ENCODE measurements at places on chromosomes 16 and 17.

- H3K27me3 ChIP-seq, result peaks cover 63% of the 10 kb centered on the region
- H3K4me1 ChIP-seq, result peaks cover 37% of the 10 kb centered on the region
- no peaks in the 10 kb centered on the region for H3K36me3 ChIP-seq
- DNase-seq, result peak; percentile 83
These were observed at the start of gene HOXB7 for GRCh38 chr17:48610282-48611211. HOXB7 (minus strand) TSS chr17:48611017; CDS start chr17:48610918, 99 bp downstream.

GRCh38 chr17:30165960-30166359, 49.3 kb downstream of the NSRP1 start:
- peaks cover 11% of the 10 kb centered on the region for H3K4me1 ChIP-seq
- H3K27me3 ChIP-seq, result no peaks in the 10 kb centered on the region
- H3K36me3 ChIP-seq, result peaks cover 21% of the 10 kb centered on the region
- H3K4me3 ChIP-seq, result no peak overlapping the region
- no peak overlapping the region for H3K27ac ChIP-seq

GRCh38 chr16:84603140-84603816, 14.6 kb downstream of the COTL1 start:
- peak overlapping the region; percentile 86 for H3K27ac ChIP-seq
- peak; percentile 70 for DNase-seq
- peaks cover 34% of the 10 kb centered on the region for H3K36me3 ChIP-seq
- peak overlapping the region; percentile 47 for H3K4me3 ChIP-seq

DNA sequence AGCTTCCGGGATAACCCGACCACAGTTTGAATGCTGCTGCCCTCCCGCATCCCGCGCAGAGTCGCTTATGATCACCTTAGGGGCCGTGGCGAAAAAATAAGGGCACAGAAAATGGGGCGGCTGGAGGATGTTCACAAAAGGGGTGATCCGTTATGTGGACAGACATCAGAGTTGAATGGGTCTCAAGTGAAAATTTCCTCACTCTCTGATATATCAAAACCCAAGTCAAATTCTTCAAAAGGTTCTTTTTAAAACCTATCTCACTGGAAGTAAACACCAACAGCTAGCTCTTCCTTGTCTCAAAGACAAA, 400 bp upstream of the CEP112 start:
- peak overlapping the region; percentile 77 for H3K4me3 ChIP-seq
- no peaks in the 10 kb centered on the region for H3K27me3 ChIP-seq
- H3K27ac ChIP-seq, result peak overlapping the region; percentile 60
- H3K36me3 ChIP-seq, result peaks cover 2% of the 10 kb centered on the region
- H3K4me1 ChIP-seq, result peaks cover 13% of the 10 kb centered on the region

DNA sequence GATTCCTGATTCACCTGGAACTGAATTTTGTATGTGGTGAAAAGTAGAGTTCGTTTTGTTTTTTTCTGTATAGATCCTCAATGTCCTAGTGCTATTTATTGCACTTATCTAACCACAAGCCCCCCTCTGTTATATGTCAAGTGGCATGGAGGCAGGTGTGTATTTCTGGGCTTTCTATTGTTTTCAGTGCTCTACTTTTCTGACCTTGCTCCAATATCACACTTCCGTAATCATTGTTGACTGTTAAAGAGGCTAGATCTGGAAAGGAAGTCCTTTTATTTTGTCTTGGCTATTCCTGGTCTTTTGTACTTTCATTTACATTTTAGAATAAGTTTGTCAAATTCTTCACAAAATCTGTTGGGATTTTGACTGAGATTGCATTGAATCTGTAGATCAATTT, 26.8 kb upstream of the FBXO47 start:
- H3K36me3 ChIP-seq, result no peaks in the 10 kb centered on the region
- H3K4me3 ChIP-seq, result no peak overlapping the region
- H3K4me1 ChIP-seq, result no peaks in the 10 kb centered on the region
- DNase-seq, result no peak
- no peaks in the 10 kb centered on the region for H3K27me3 ChIP-seq

DNA sequence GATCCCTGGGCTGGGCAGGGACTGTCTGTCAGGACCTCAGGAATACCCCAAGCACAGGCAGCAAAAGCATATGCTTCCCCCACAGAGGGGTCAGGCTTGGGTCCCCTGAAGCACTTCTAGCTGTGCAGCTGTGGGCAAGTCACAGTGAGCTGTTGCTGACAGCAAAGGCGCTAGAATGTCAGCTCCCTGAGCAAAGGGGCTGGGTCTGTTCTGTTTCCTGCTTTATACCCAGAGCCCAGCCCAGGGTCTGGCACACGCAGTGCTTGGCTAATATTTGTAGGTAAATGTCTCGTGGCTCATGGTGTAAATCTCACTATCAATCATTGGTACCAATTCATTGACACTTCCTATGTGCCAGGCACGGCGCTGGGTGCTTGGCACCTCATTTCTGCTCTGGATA, 16.6 kb upstream of the MPRIP start:
- no peaks in the 10 kb centered on the region for H3K27me3 ChIP-seq
- no peaks in the 10 kb centered on the region for H3K4me1 ChIP-seq
- no peak for DNase-seq
- no peaks in the 10 kb centered on the region for H3K36me3 ChIP-seq
- no peak overlapping the region for H3K4me3 ChIP-seq
- H3K27ac ChIP-seq, result no peak overlapping the region

GRCh38 chr17:70609566-70609965, 440.2 kb downstream of the KCNJ2 start:
- H3K27ac ChIP-seq, result no peak overlapping the region
- DNase-seq, result no peak
- no peaks in the 10 kb centered on the region for H3K36me3 ChIP-seq
- no peak overlapping the region for H3K4me3 ChIP-seq
- no peaks in the 10 kb centered on the region for H3K4me1 ChIP-seq

DNA sequence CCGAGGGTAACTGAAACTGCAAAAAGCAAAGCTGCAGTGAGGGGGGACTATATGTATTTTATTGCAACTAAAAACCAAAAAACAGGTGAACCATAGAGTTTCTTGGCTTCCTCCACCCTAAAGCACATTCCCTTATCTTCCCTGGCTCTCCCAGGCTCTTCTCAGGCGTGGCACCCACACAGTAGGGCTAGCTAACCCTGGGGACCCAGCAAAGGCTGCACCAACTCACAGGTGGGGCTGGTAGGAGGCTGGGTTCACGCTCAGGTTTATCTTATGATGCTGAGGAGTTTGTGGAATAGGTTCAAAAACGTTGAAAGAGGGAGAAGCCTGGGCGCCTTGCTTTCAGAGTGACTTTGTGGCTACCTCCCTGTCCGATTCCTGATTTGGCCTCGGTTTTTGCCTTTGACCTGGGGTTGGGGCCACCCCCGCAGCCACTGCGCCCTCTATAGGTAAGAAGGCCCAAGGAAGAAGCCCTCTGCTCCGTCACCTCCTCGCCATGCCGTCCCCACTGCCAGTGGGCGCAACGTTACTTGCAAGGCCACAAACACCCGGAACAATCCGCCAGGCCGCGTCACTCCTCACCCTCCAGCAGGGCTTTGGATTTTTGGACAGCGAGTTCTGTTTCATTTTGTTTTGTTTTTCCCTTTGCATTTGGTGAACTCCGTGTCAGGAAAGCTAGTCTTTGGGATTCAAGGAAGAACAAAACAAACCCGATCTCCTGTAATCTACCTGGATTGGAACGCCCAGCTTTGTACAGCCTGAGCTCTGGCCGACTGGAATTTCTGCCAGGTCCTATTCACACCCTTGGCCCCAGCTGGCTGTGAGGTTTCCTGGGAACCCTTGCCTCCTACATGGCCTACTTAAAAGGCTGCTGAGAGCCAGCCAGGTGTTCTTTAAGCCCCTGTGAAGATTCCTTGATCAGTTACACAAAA, 60.8 kb downstream of the TBC1D16 start:
- no peak overlapping the region for H3K4me3 ChIP-seq
- H3K4me1 ChIP-seq, result no peaks in the 10 kb centered on the region
- no peak overlapping the region for H3K27ac ChIP-seq
- H3K27me3 ChIP-seq, result no peaks in the 10 kb centered on the region
- peak; percentile 25 for DNase-seq

GRCh38 chr17:68782789-68783188, 172.4 kb downstream of the ABCA8 start:
- no peak for DNase-seq
- H3K27me3 ChIP-seq, result peaks cover 6% of the 10 kb centered on the region
- no peaks in the 10 kb centered on the region for H3K4me1 ChIP-seq
- no peak overlapping the region for H3K4me3 ChIP-seq
- H3K36me3 ChIP-seq, result no peaks in the 10 kb centered on the region

DNA sequence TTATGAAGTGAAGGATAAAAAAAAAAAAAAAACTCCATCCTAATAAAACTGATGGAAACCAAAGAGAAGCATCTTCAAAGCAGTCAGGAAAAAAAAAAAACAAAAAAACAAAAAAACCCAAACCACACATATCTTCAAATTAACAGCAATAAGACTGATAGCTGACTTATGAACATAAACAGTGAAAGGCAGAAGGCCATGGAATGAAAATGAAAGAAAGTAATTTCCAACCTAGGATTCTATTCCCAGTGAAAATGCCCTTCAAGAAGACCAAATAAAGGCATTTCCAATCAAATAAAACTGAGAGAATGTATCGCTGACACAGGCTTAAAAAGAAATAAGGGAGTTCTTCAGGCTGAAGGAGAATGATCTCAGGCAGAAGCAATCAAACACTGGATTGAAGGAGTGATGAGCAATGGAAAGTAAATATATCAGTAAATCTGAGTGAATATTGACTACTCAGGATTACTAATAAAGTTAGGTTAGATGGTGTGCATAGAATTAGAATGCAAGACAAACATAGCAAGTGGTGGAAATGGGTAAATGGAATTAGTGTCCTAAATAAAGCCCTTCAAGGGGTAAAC, 92.1 kb downstream of the USP31 start:
- no peak overlapping the region for H3K27ac ChIP-seq
- no peak for DNase-seq

- no peaks in the 10 kb centered on the region for H3K4me1 ChIP-seq
- no peak overlapping the region for H3K4me3 ChIP-seq
- no peak overlapping the region for H3K27ac ChIP-seq
- peaks cover 35% of the 10 kb centered on the region for H3K36me3 ChIP-seq
- H3K27me3 ChIP-seq, result no peaks in the 10 kb centered on the region
- DNase-seq, result no peak
These were observed 137.9 kb upstream of the CACNG3 start for GRCh38 chr16:24118126-24118821.

DNA sequence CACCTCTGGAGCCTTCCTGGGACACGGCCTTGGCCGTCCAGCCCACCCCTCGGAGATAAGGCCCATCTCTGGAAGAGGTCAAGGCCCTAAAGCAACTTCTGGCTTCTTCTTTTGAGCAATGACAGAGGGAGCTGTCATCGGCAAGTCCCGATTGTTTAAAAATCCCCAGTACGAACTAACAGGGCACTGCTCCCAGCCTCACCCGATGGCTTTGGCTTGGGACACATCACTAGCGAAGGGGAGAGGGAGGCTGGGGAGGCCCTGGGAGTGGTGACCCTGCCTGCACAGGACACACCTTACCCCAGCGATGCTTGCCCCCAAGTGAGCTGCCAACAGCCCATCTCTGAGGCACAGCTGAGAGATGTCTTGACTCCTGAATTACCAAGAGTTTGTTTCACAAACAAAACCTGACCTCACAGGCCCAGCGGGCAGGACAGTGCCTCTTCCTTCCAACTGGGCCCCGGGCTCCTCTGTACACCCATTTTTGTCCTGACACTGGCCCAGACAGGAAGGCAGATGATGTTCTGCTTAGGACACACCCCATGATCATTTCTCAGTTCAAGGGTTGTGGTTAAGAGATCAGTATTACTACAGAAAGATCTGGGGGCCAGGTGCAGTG, 4.8 kb downstream of the SYNGR2 start:
- no peaks in the 10 kb centered on the region for H3K27me3 ChIP-seq
- peaks cover 57% of the 10 kb centered on the region for H3K4me1 ChIP-seq
- H3K27ac ChIP-seq, result peak overlapping the region; percentile 81
- DNase-seq, result peak; percentile 36
- no peak overlapping the region for H3K4me3 ChIP-seq

GRCh38 chr17:15516150-15516549, 47.1 kb downstream of the TVP23C start:
- no peak overlapping the region for H3K27ac ChIP-seq
- H3K4me3 ChIP-seq, result no peak overlapping the region
- H3K4me1 ChIP-seq, result no peaks in the 10 kb centered on the region
- no peak for DNase-seq
- H3K27me3 ChIP-seq, result no peaks in the 10 kb centered on the region
- peaks cover 20% of the 10 kb centered on the region for H3K36me3 ChIP-seq

- H3K27me3 ChIP-seq, result no peaks in the 10 kb centered on the region
- H3K4me1 ChIP-seq, result peaks cover 56% of the 10 kb centered on the region
- H3K27ac ChIP-seq, result peak overlapping the region; percentile 97
- no peak for DNase-seq
These were observed 674 bp downstream of the TAF15 start for GRCh38 chr17:35809855-35810461.

DNA sequence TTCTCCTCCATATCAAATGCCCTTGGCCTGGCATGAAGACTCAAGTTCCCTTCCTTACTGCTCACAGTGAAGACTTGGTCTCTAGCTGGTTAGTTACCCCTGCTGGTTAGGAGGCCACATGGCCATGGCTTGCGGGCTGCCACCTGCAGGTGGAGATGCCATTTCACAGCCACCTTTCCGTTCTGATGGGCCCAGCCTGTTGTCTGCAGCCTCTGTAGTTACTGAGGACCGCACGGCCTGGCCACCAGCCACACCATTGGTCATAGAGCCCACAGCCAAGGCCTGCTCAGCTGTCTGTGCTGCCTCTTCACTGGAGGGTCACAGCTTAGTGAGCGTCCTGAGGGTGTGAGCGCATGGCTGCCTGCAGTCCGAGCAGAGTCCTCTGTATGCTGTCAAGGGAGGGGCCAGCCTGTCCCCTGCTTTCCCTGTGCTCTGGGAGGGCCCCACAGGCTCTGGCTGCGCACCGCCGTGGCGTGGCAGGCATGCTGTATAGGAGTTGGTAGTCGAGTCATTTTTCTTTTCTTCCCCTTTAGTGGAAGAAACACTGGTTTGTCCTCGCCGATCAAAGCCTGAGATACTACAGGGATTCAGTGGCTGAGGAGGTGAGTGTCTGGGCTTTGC, 59.2 kb downstream of the PLD6 start:
- peaks cover 32% of the 10 kb centered on the region for H3K36me3 ChIP-seq
- no peak overlapping the region for H3K27ac ChIP-seq
- no peak overlapping the region for H3K4me3 ChIP-seq

DNA sequence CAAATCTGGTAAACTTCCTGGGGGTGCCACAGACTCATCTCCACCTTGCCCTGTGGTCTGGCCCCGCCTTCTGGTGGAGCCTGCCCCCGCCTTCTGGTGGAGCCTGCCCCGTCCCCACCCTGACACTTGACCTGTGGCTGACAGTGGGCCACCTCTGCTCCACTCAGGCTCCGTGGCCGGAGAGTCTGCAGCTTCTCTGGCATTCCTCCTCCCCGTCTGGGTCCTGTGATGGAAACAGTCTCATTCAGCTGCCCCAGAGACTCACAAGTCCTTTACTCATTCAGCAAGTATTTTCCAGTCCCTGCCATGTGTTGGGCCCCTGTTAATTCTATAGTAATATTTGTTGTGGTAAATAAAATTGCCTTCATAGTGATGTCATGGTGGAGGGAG, 21.0 kb upstream of the G6PC1 start:
- H3K27me3 ChIP-seq, result peaks cover 20% of the 10 kb centered on the region
- no peak overlapping the region for H3K27ac ChIP-seq
- no peaks in the 10 kb centered on the region for H3K36me3 ChIP-seq
- DNase-seq, result no peak
- no peaks in the 10 kb centered on the region for H3K4me1 ChIP-seq

All from activated CD4-positive, alpha-beta T cell treated with anti-CD3 and anti-CD28 coated beads for 36 hours (primary cell).